Stimulated activated CD4-positive, alpha-beta T cell treated with anti-CD3 and anti-CD28 coated beads, Interleukin-15, amount 100 ng/mL, for 48 hours (primary cell): ENCODE measurements at places on chromosomes 2 and 18.

GRCh38 chr2:2714408-2714807, 383.3 kb upstream of the MYT1L start:
- no peak for DNase-seq

- peak; percentile 7 for DNase-seq
Observed at GRCh38 chr2:147045113-147045512, 799.7 kb upstream of the ACVR2A start.

DNA sequence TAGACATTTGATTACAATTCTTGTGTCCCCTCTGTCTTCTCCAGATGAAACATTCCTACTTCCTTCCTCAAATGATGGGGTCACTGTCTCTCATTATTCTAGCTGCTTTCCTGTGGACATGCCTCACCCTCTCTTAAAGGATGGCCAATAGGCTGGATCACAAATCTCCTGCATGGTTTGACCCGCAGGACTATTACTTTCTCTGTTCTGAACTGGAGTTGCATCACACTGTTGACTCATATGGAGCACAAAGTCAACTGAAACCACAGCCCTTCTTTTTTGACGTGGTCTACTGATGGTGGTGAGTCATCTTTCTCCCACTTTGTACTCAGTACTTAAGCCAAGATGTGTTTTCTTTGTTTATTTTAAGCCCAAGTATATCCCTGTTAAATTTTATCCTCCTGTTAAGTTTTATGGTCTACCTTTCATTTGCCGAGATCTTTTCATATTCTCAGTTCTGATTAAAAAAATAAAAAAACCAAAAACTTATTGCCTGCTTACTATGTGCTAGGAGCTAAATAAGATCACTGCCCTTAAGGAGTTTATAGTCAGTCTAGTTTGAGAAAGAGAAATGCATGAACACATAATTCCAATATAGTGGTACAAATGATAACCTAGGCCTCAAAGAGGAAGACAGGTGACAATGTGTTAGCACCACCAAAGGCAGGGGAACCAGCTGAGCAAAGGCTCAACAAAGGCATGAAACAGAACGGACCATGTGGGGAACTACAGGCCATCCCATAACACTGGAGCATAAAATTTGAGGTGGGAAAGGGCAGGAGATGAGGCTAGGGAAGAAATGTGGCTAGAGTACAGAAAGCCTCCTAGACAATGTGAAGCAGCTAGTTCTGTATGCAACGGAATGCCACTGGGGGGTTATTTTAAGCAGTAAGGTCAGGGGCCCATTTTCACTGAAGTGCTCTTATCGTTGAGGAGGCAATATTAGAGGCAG, 67.6 kb upstream of the ZFP36L2 start:
- no peak for DNase-seq

GRCh38 chr2:190334479-190335224, 8.7 kb upstream of the INPP1 start:
- no peak for DNase-seq

DNA sequence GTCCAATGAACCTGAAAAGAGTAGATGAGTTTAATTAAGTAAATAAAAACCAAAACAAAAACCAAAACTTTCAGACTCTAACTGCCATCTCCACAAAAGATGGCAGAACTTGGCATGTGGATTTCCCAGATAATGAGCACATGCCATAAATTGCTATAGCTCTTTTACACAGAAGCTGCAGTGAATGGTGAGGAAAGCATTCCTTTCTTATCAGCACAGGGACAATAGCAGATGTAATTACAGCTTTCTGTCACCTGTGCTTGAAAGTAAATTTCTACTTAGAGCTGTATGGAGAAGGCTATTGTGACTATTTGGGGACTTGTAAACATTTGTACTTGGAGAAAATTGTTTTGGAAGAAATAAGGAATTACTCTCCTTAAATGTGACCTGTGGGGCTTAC, 378.4 kb downstream of the RPRM start:
- no peak for DNase-seq

DNA sequence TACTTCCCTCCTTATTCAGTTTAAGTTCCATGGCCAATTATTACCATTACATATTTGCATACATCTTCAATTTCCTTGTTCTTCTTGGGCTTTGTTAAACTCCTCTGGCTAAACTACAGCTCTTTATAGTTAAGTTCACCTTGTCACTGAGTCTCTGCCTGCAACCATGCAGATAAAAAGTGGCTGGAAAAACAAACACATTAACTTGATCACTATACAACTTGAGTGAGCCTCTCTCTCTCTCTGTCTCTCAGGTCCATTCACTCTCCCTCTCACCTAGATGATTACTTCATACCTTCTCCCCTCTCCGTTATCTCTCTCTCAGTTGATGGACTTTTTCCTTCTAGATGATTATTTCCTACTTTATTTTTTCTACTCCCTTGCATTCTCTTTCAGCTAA, 30.3 kb downstream of the GCFC2 start:
- DNase-seq: no peak

GRCh38 chr18:9931678-9932077, 17.9 kb downstream of the VAPA start:
- no peak for DNase-seq

DNA sequence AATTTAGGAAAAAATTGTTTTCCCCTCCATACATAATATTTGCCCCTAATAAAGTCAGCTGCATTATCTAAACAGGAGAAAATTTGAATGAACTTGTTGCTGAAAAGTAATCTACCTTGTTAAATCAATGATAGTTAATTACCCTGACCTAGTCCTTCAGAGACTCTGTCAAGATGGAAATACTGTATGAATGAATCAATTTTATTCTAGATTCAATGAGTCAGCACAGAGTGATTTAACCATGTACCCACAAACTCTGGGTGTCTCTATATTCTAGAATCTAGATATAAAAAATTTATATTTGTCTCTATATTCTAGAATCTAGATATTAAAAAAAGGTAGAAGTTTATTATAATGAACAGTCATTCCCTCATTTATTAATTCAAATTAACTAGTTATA, 36.2 kb downstream of the NDUFAF7 start:
- DNase-seq: no peak

- no peak for DNase-seq
Observed at GRCh38 chr2:2773692-2774091, 442.6 kb upstream of the MYT1L start.

- DNase-seq: no peak
Observed at GRCh38 chr18:34834897-34835296, 124.8 kb downstream of the DTNA start.

DNA sequence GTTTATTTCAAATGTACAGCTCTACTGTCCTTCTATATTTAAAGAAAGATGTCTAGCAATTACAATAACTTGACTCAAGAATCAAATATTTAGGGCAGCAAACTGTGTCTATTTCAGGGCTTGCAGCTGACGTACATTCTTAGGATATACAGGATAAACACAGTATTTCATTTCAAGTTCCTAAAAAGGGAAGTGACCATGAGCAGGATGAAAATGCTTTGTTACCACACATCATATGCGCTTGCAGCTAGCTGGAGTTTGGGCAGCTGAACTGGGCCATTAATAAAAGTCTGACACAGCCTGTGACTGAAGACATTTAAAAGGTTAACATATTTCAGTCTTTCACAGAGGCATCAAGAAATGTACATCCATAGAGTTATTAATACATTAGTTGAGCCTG, 264.6 kb upstream of the TRIB2 start:
- DNase-seq: no peak

DNA sequence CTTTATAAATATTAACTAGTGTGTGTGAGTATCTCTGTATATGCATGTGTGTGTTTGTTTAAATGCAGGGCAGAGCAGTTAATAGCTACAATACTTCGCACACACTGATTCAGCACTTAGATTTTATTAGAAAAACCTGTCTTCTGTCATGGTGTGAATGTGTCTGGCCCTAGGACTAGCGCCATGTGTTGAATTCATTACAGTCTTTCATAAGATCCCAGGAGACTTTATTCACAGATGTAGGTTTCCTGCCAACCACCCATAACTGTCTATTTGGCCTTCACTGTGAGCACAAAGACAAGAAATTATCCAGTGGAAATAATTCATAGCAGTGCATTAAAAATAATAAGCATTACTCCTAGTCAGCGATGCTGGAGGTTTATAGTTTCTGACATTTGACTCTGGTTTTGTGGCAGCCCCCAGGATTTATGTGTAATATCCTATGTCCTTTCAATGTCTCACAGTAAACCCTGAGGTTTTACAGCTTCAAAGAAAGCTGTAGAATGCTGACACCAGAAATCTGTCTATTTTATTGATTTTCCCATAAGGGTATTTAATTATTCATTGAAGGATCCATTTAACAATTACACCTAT, 93.9 kb downstream of the ZNF804A start:
- DNase-seq: no peak

GRCh38 chr2:20065885-20066602, 14.6 kb upstream of the LAPTM4A start:
- DNase-seq: no peak

DNA sequence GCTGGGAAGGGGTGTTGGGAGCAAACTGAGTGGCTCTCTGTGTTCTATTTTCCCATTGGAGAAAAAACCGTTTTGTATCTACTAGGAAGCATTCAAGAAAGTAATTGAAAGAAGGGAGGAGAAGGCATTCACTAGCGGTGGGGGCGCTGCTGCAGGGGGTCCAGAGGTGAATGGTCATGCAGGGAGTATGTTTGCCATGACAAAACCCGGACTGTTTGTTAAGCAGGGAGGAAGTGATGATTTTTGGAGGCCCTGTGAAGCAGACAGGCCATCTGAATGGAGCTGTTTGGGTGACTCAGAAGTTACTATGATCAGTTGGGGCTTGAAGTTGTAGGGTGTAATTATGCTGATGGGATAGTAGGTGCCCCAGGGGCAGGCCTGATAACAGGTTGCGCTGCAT, 7.0 kb downstream of the TAF4B start:
- no peak for DNase-seq

GRCh38 chr2:228700638-228701037, 519.2 kb upstream of the SPHKAP start:
- DNase-seq: no peak

DNA sequence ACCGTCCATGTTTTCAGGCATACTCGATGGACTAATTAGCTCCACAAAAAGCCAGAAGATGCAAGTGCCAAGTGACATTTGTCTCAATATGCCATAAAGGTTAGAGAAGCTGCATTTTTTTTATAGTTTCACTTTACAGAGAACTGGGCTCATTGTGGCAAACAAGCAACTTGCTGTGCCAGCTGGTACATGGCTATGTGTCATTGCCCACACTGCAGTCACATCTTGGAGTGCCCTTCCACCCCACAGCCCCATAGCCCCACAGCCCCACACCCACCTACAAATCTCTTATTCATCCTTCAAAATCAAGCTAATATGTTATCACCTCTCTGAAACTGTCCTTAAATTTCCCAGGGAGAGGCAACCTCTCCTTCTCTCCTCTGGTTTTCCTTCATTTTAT, 451.9 kb downstream of the ARHGAP15 start:
- DNase-seq: no peak

GRCh38 chr18:62897153-62897552, 181.8 kb downstream of the PHLPP1 start:
- DNase-seq: no peak

- DNase-seq: no peak
Observed at GRCh38 chr2:72682061-72682460, 143.8 kb downstream of the EXOC6B start.

- no peak for DNase-seq
Observed at GRCh38 chr2:183868707-183869106, 729.6 kb upstream of the ZNF804A start.

- no peak for DNase-seq
Observed at GRCh38 chr2:216635171-216635570, 2.0 kb downstream of the IGFBP2 start.

GRCh38 chr2:216932113-216932862, 72.4 kb upstream of the TNP1 start:
- no peak for DNase-seq

GRCh38 chr2:10284108-10284870, 18.4 kb upstream of the HPCAL1 start:
- no peak for DNase-seq

DNA sequence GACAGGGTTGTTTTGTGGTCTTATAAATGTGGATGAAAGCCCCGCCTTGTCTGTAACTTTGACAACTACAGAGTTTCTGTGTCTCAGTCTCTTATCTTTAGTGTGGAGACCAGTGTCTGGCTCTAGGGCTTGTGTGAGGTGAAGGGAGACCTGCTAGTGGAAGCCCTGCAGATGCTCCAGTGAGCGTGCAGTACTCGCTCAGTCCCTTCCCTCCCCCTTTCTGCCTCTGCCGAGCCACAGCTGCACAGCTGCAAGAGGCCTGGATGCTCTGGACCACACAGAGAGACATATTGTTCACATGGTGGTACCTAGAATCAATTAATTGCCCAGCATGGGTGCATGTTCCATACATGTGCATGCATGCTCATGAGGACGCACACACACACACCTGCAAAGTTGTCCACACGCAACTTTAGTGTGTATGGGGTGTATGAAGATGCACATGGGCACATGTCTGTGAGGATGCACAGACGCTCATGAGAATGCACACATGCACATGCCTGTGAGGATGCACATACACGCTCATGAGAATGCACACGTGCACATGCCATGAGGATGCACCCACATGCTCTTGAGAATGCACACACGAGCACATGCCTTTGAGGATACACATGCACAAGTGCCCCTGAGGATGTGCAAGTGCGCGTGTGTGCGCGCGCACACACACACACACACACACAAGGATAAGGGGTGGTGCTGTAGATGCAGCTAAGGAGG, 282.1 kb upstream of the HS6ST1 start:
- DNase-seq: no peak

DNA sequence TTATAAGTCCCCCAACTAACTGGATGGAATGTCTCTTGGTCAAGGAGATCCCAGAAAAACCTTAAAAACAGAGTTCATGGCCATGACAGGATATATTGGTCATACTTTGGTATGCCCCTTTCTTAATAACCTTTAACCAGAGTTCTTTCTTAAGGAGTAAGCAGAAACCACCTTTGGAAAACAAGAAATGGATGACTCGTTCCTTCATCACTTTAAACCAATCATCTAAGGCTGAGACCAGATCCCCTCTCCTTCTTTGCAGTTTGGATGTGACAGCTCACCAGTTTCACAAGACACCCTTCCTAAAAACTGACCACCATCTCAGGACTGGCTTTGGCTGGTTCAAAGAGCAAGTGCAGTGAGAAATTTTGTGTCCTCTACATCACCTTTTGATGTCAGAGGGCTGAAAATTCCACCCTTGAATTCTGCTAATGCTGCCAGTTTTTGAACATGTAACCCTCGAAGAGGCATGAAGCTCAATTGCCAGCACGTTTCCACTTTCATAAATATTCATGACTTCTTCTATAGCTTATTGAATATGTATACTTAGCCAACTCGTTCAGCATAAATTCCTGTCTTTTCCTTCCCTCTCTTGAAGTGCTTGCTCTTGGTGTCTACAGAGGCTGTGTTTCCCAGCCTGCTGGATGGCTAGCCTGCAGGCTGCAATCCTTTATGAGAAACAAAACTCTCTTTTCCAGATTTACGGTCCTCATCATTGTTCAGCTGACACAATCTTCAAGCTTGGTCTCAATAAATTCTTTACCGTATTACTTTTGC, 1323.5 kb upstream of the TMEFF2 start:
- DNase-seq: no peak
